ENCODE measurements at places on chromosomes 11 and 22.

GRCh38 chr11:86291466-86292262 is 10.4 kb upstream of the HIKESHI start:
- no peak for DNase-seq

DNA sequence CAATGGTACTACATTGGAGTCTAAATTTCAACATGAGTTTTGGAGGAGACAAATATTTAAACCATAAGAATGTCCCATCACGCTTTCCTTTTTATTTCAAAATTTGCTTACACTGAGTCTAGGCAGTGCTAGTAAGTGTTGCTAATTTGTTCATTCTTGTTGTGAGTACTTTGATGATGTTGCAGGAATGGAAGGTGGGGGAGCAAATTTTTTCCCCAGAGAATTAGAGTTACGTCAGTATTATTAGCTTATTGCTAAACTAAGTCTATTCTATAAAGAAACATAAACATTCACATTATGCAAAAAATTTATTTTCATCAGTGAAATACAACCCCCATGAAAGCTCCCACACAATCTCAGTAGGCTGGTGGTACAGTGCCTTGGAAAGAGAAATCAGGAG is 88.0 kb downstream of the BLID start:
- DNase-seq, result no peak

GRCh38 chr11:10752061-10752460 is 1.0 kb downstream of the CTR9 start:
- no peak for DNase-seq

- no peak for DNase-seq
Observed at GRCh38 chr11:128042290-128042751, 545.0 kb downstream of the ETS1 start.

DNA sequence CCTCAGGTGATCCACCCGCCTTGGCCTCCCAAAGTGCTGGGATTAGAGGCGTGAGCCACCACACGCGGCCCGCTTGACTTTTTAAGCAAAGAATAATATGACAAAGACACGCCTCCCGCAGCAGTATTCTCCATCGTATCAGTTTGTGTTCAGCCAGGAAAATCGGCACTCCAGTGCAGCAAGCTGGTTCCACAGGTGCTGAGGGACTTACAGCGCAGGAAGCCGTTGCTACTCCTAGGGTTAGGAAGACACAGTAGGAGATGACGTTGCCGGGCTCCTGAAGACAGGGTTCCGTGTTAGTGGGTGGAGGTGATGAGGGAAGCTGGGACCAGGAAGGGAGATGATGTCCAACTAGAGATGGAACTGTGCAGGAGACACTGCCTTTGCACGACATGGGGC is 65.8 kb upstream of the CECR2 start:
- no peak for DNase-seq

DNA sequence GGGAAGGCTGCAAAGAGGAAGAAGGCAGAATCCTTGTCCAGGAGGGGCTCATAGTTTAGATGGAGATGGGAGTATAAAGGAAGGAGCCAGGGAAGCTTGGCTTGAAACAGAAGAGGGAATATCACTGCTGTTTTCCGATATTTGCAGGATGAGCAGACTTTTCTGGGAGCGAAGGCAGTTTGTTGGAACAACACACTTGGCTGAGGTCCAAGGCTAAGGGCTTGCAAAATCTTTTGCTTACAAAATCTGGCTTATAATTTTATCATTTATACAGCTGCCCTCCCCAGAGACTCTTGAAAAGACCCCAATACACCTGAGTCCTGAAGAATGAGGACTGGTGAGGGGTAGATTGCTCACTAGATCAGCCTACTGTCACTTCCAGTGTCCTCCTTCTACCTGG is 174.8 kb downstream of the NELL1 start:
- DNase-seq, result no peak

GRCh38 chr22:23622634-23623033 is 9.5 kb downstream of the DRICH1 start:
- no peak for DNase-seq

DNA sequence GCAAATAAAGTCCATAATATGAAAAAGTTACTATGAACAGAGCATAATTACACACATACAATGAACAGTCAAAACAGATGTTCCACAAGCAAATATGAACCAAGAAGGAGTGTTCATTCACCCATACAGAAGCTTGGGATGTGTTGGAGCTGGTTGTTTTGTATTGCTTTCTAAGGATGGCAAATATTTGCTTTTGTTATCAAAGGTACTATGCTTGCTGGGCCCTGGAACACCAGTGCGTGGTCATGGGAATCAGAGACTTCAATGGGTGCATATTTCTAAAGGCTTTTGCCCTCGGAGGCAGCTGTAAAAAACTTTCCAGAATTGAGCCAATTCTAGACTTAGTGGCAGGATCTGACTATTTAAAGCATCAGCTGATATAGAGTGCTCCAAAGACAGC is 85.1 kb downstream of the BARX2 start:
- DNase-seq, result no peak

- no peak for DNase-seq
Observed at GRCh38 chr11:130151196-130151595, 8.4 kb upstream of the ST14 start.

- no peak for DNase-seq
Observed at GRCh38 chr22:46251266-46251665, 1.2 kb upstream of the CDPF1 start.

DNA sequence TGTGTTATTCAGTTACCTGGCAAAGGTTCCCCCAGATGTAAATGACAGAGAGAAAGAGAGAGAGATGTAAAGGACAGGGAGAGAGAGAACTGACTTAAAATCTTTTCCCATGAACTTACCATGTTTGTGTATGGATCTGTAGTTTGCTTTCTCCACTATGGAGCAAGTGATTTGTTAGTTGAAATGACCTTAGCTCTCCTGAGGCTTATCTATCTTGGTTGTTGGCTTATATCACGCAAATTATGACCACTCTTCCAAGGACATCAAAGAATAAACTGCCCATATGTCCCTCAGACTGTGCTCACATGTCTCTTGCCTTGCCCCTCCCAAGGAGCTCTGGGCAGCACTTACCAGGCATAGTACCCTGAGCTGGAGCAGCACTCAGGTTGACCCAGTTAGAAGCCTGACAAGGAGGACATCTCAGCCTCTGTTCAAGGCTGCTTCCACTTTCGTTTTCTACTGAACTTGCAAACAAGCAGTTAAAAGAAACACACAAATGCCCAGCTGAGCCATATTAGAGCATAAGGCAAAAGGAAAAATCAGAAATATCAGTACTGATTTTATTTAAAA is 95.3 kb upstream of the RCN1 start:
- DNase-seq, result no peak

DNA sequence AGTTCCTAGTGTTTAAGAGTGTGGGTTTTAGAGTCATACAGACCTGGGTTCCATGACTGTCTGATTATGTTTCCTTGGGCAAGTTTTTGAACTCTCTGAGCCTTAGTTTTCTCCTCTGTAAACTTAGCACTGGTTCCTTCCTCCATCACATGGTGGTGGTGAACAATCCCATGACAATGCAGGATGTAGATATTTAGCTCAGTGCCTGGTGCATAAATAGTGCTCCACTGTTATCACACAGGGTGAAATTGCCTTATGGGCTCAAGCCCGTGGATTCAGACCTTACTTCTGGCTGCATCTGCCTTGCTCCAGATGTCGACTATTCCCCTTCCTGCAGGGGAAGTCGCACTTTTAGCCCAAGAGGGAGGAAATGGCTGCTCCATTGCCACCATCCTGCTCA is 62.7 kb downstream of the LDLRAD3 start:
- DNase-seq, result no peak

- DNase-seq, result no peak
Observed at GRCh38 chr11:61104963-61105362, 2.7 kb downstream of the CD5 start.

- peak; percentile 86 for DNase-seq
Observed at GRCh38 chr11:61679893-61680621, at the start of gene DAGLA. Gene DAGLA (plus strand): TSS chr11:61680391. CDS start chr11:61720156, 39,765 bp downstream.

DNA sequence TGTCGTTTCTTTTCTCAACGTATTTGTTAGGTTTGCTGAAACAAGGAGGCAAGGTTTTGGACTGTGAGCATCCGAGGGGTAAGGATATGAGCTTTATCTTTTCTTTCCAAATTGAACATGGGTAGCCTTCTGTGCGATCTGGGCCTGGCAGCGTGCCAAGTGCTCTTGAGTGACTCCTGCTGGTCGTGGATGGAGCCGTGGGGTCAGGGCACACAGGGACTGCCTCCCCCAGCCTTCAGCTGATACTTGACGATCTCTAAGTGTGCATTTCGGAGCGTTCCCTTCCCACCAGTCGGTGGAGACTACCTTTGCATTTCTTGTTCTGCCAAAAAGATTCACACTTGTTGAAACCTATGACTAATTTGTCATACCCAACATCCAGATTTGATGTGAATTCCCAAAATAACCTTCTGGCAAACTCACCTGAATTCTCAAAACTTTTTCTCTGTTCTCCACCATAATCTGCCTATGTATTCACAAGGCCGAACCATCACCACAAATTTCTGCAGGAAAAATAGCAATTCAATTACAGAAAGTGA is 40.1 kb upstream of the CLMP start:
- DNase-seq, result no peak

DNA sequence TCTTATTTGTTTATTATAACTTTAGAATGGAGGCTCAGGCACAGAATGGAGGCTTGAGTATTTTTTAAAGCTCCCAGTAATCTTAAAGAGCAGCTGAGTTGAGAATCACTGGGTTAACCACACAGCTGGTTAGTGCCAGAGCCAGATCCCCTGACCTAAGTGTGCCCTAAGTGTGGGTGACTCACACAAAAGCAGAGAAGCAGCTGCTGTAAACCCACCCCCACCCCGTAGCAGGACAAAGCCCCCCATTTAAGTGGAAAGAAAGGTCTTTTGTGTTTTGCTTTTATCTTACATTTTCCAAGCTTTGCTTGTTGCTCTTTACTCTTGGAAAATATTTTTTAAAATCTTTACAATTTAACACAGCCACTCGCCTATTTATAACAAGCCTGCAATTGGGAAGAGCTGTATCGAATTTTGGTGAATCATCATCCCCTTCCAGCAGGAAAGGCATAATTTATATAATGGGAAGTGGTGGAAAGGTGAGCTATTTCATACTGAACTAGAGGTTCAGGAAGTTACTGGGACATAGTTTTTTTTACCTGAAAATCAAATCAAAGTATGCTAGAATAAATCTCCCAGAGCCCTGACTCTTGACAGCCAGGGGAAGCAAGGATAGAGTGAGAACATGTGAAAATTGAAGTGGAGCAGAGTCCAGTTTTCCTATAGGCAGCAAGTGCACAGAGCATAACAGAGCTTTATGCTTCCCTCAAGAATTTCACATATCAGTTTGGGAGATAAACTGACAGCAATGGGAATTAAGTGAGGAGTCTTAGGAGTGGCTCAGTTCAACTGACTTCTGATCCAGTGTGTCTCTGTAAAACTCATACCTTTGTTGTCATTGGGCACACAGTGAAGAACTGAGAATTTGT is 405.7 kb downstream of the AASDHPPT start:
- DNase-seq, result no peak

GRCh38 chr11:121672630-121673487 is 220.1 kb upstream of the SORL1-AS1 start:
- DNase-seq, result no peak

DNA sequence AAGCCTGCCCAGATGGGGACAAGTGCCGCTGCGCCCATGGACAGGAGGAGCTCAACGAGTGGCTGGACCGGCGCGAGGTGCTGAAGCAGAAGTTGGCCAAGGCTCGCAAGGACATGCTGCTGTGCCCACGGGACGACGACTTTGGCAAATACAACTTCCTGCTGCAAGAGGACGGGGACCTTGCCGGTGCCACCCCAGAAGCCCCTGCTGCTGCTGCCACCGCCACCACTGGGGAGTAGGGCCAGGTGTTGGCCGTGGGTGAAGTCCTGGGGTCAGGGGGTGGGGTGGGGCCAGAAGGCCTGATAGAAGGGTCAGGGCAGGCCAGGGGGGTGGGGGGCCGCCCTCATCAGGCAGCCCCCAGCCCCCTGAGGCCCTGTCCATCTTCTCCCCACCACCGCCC is 24.6 kb upstream of the TEF start:
- no peak for DNase-seq

DNA sequence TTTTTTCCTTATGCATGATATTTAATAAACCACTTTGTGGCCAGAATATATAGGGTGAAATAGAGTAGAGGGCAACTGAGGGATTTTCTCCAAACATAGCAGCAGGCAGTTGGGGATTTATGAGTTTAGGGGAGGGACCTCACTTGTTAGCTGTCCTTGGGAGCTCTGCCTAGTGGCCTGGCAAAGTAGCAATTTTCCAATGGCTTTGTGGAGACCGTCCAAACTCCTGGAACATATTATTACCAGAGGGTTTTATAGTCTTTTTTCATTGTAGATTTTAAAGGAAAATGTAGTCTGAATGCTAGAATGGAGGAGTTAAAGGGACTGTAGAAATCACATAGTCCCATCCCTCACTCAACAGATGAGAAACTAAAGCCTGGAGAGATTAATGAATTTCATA is 32.3 kb downstream of the AMOTL1 start:
- peak; percentile 89 for DNase-seq

DNA sequence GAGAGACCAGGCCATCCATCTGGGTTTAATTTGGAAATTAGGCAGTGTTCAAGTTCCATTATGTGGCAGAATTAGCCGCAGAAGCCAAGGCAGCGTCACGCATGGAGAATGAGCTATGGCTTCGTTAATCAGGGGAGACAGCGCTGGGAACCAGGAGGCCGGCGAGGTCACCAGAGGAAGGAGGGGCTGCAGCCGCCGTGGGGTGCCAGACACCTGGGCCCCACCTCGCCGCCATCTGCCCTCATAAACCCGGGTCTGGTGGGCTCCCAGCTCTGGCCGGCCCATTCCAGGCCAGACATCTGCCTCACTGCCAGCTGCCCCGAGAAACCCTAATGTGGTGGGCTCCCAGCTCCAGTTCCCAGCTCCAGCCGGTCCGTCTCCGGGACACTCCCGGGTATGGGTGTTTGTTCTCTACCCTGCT is 676.9 kb downstream of the BRD1 start:
- no peak for DNase-seq

- DNase-seq, result no peak
Observed at GRCh38 chr22:23124611-23125511, 16.9 kb downstream of the RSPH14 start.

DNA sequence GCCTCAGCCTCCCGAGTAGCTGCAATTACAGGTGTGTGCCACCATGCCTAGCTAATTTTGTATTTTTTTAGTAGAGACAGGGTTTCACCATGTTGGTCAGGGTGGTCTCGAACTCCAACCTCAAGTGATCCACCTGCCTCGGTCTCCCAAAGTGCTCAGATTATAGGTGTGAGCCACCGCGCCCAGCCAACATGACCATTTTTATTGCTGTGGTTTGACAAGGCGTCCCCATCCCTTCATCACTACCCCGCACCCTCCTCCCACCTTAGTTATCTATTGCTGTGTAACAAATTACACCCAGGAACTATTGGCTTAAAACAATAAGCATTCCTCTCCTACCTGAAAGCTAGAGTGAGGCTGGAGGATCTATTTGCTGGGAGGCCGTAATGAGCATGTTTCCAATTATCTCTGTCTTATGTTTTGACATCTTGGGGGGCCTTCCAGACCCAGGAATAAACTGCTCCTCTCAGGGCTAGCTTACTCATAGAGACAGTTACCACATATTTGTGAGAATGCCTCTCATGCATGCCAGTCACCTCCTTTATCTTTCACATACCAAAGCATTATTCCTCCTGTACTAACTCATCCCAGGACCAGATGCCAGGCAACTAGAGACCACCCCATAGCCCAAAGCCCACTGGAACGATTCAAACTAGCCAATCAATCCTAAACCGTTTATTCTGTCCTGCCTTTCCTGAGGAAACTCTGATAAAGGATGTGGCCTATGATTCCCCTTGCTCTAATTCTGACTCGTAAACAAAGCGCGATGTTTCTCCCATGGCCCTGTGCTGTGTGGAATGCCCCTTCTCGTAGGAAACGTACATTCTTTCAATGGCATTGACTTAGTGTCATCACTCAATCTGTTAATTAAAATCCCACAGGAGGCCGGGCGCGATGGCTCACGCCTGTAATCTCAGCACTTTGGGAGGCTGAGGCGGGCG is 19.4 kb downstream of the SNU13 start:
- no peak for DNase-seq

Measured in left forelimb (tissue), 1 donor.